ENCODE measurements at places on chromosomes 6 and 20. TPM values are rescaled to one million over a fixed set of nuclear protein-coding genes. Genes with fewer than 3 reads are reported as not detected.
A peak's percentile ranks its signal among the peaks of the same experiment; 100 is the strongest.

DNA sequence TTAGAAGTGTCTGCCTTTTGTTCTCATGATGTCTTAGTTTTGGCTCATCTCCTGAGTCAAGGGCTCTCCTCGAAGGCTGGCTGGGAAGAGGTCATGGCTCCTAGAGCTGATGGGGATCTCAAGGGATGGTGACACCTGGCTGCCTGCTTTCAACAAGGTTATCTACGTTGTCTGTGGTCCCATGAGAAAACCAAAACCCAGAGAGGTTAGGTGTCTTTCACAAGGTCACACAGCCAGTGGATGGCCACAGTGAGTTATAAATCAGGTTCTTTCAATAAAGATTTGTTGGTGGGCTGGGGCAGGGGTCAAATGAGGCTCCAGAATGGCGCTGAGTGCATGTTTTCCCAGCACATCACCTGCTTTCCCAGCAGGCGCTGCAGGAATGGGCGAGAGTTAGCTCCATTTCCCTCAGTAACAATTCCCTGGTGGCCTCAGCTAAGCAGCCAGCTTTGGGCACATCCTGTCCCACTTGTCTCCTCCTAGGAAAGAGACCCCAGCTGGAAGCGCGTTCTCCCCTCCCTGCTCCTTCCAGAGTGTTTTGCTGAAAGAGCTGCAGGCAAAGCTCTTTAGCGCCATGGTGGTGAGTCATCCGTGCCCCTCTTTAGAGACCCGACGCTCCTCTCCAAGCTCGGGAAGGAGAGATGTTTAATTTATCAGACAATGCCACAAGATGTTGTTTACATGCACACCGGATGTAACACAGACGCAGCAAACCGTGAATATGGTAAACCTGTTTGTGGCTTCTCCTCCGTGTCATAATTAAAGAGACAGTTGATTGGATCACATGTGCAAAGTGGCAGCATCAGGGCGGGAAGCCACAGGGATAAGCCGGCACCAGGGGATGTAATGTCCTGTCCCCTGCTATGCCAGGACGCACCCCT is 109.7 kb downstream of the LRFN2 start:
- DNase-seq, result no peak

- DNase-seq, result no peak
These were observed 146.7 kb upstream of the ID4 start for GRCh38 chr6:19690325-19691075.

DNA sequence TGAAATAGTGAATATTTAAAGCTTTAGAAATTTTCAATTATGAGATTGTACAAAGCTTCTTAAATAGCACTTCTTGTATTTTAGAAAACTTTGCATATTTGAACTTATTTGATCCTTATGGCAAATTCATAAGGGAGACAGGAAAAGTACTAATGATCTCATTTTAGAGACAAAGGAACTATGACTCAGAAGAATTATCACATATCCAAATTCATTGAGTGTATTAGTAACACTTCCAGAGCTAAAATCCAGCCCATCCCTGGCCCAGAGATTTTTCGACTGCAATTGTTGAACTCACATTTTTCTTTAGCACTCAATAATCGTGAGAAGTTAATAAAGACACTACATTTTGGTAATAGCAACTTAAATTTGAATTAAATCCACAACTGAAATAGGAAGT is 704.3 kb downstream of the EPM2A start:
- DNase-seq, result no peak

GRCh38 chr20:62183426-62184142 is 756 bp downstream of the MTG2 start:
- no peak for DNase-seq

GRCh38 chr6:109121411-109121810 is 26.1 kb downstream of the CEP57L1 start:
- no peak for DNase-seq

- no peak for DNase-seq
These were observed 125.0 kb downstream of the C6orf118 start for GRCh38 chr6:165184192-165184979.

GRCh38 chr6:159002432-159003155 is 2.6 kb upstream of the RSPH3 start:
- no peak for DNase-seq

DNA sequence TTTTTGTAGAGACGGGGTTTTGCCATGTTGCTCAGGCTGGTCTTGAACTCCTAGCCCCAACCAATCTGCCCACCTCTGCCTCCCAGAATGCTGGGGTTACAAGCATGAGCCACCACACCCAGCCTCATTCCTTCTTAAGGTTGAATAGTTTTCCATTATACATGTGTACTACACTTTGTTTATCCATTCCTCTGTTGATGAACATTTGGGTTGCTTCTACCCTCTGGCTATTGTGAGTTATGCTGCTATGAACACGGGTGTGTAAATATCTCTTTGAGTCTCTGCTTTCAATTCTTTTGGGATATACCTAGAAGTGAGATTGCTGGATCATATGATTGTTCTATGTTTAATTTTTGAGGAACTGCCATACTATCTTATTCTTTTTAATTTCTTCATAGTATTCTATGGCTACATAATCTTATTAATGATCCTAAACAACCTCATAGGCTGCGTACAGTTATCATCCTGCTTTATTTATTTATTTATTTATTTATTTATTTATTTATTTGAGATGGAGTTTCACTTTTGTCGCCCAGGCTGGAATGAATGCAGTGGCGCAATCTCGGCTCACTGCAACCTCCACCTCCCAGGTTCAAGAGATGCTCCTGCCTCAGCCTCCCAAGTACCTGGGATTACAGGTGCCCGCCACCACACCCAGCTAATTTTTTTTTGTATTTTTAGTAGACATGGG is 49.2 kb upstream of the TLDC2 start:
- no peak for DNase-seq

GRCh38 chr6:45154679-45155078 is 173.5 kb upstream of the RUNX2 start:
- DNase-seq, result no peak

DNA sequence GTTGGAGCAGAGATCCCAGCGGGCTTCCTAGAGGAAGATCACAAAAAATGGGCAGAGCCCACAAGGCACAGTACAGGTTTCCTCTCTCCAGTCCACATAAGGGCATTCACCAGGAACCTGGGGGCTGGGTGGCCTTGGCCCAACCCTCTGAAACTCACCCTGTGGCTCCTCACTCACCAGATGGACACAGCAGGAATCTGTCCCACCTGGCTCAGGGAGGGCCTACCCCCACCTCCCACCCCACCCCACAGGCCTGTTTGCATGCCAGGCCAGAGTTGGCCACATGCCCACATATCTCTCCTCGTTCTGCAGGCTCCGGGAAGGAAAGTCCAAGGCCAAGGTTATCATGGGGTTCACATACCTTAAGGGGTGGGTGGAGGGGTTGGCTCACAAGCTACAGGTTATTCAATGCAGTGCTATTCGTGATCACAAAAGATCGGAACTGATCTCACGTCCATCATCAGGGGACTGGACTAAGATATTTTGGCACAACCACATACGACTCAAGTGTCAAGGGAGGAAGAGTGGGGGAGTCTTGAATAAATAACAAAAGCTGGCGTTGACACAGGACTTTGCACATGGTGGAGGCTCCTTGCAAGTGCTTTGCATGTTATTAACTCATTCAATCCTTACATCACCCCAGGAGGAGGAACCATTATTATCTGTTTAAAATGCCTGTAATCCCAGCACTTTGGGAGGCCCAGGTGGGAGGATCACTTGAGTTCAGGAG is 13.0 kb downstream of the RIPOR3 start:
- DNase-seq, result peak; percentile 49

DNA sequence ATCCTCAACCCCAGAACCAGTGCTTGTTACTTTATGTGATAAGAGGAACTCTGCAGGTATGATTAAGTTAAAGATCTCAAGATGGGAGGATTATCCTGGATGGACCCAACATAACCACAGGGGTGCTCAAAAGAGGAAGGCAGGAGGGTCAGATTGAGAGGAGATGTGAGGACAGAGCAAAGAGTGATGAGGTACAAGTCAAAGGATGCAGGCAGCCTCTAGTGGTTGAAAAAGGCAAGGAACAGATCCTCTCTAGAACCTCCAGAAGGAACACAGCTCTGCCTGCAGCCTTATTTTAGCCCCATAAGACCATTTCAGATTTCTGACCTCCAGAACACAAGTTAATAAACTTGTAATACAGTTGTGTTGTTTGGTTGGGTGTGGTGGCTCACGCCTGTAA is 41.2 kb downstream of the PDSS2 start:
- DNase-seq, result no peak

- DNase-seq, result no peak
These were observed 11.8 kb upstream of the HBS1L start for GRCh38 chr6:135066397-135066796.

DNA sequence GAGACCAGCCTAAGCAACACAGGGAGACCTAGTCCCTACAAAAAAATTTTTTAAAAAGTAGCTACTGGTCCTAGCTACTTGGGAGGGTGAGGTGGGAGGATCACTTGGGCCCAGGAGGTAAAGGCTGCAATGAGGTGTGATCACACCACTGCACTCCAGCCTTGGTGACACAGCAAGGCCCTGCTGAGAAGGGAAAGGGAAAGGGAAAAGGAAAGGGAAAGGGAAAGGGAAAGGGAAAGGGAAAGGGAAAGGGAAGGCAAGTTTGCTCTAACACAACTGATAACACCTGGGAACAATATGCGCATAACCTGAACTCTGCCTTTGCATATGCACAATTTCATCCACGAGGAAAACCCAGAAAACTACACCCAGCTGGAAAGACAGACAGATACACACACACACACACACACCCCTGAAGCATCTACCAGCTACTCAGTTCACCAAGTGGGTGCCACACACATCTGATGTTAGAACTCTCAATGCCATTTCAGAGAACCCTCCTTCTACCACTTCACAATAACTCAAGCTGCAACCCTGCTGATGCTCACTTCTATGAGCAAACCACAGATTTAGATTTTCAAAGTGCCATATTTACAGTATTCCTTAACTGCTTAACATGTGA is 19.1 kb downstream of the B4GALT5 start:
- no peak for DNase-seq

- no peak for DNase-seq
These were observed 19.2 kb downstream of the METTL24 start for GRCh38 chr6:110338820-110339470.

DNA sequence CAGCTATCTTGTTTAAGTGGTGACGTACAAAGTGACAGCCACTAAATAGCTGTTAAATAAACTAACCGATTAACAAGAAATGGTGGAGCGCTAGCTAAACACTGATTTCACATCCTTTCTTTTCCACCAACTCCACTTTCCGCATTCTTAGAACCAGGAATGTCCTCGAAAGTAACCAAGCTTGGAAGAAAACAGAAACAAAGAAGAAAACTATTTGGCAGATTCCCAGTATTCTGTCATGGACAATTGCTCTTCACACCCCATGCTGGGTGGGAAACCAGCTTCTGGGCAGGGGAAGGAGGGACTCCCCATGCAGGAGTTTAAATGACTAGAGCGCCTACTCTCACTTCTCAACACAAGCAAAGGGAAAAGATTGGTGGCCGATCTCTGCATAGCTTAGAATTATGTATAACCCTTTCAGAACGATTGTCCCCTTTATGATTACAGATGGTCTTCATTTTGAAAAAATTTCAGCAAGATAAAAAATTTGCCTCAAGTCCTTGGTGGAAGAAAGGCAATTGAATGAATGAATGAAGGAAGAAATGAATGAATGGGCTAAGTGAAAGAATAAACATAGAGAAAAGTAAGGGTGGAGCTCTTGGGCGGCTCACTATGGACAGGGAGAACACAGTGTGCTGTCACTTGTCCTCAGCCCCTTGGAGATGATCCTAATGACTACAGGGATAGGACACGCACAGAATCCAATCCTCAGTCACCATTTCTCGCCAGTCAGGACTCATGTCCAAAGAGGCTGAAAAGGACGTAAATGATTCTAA is 148.7 kb upstream of the NEDD9 start:
- DNase-seq, result no peak

DNA sequence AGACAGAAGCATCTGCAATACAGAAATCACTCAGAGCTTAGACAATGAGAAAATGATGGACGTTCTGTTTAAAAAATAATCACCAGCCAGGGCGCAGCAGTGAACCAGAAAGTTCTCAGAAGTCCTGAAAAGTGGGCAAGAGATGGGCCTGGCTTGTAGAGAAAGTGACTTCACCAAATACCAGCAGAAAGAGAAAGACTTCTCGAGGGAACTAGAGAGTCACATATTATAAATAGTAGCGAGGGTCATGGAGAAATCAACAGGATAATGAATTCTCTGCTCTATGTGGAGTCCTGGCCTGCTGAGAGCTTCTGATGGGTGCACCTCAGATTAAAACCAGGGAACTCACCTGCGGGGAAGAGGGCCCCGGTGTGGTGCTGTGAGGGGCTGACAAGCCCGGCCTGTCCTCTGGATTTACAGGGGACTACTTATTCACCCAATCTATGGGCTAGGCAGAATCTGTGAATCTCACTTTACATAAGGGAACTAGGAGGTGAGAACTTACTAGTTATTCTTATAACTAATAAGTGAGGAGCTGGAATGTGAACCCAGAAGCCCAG is 5.6 kb upstream of the RAMACL start:
- no peak for DNase-seq

DNA sequence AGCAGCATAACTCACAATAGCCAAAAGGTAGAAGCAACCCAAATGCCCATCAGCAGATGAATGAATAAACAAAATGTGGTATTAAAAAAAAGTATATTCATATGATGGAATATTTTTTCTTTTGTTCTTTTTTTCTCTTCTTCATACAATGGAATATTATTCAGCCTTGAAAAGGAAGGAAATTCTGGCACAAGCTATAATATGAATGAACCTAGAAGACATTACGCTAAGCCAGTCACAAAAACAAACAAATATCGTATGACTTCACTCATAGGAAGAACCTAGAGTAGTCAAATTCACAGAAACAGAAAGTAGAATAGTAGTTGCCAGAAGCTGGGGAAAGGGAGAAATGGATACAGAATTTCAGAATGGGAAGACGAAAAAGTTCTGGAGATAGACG is 63.7 kb downstream of the RBL1 start:
- DNase-seq, result no peak

- DNase-seq, result peak; percentile 75
These were observed 41.1 kb upstream of the NEDD9 start for GRCh38 chr6:11273406-11274065.

DNA sequence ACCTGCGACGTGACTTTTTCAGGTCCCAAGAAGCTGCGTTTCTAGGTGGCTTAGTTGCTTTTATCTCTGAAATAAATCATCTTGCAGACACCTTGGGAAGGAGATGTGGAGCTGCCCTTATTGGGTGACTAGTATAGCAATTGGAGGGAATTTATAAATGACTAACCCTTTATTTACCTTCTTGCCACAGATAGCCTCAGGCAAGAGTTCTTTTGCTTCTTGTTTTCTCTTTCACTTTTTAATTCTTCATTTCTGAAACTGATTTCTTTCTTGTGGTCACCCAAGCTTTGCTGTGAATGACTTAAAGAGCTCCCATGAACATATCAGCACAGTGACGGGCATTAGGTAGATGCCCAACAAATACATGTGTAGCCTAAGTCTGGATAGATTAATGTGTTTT is 3.0 kb downstream of the ADGRF4 start:
- DNase-seq, result no peak

The BANF2 gene
- not detected for total RNA-seq

The SLC32A1 gene
- 0.09 TPM for total RNA-seq

The PSORS1C1 gene
- total RNA-seq, result 4.9 TPM

The ARMC2 gene
- total RNA-seq, result 3.8 TPM

The SCUBE3 gene
- total RNA-seq, result 0.67 TPM

The BMP2 gene
- 60.4 TPM for total RNA-seq

The SNAP91 gene
- 0.24 TPM for total RNA-seq

The RSPH4A gene
- total RNA-seq, result 0.27 TPM

The BPIFB4 gene
- total RNA-seq, result not detected

The FOXS1 gene
- 0.52 TPM for total RNA-seq

The EYS gene
- 1.3 TPM for total RNA-seq

The DEF6 gene
- 10.5 TPM for total RNA-seq

The TRIM40 gene
- 30.7 TPM for total RNA-seq

The ANKRD66 gene
- total RNA-seq, result not detected

The CDH22 gene
- total RNA-seq, result 0.09 TPM

The ILRUN gene
- total RNA-seq, result 48.0 TPM
